Aorta (tissue), 5 donors: ENCODE measurements at places on chromosomes 1 and 21. TPM values are rescaled to one million over a fixed set of nuclear protein-coding genes. Genes with fewer than 3 reads are reported as not detected.

Gene ACTL8
- not detected for total RNA-seq

Gene ADAMTS5
- 20.4 TPM for total RNA-seq

Gene MAP1LC3C
- total RNA-seq = 0.39 TPM

Gene PADI2
- 1.8 TPM for total RNA-seq

Gene PLA2G2D
- total RNA-seq = not detected

DNA sequence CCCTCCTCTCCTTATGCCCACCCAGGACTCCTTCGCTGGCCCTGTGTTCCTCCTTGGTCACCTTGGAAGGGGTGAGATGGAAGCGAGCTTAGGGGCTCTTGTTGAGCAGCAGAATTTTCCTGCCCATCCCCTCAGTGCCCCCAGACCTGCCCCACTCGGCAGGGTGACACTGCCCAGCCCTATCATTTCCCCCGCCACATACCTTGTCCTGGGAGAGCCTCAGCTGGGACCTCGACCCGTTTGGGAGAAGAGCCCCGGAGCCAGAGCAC is 1.4 kb upstream of the FNDC5 start:
- no peak overlapping the region for H3K27ac ChIP-seq
- no peak for DNase-seq
- no peak overlapping the region for H3K4me3 ChIP-seq
- H3K27me3 ChIP-seq = no peaks in the 10 kb centered on the region
- H3K36me3 ChIP-seq = no peaks in the 10 kb centered on the region

DNA sequence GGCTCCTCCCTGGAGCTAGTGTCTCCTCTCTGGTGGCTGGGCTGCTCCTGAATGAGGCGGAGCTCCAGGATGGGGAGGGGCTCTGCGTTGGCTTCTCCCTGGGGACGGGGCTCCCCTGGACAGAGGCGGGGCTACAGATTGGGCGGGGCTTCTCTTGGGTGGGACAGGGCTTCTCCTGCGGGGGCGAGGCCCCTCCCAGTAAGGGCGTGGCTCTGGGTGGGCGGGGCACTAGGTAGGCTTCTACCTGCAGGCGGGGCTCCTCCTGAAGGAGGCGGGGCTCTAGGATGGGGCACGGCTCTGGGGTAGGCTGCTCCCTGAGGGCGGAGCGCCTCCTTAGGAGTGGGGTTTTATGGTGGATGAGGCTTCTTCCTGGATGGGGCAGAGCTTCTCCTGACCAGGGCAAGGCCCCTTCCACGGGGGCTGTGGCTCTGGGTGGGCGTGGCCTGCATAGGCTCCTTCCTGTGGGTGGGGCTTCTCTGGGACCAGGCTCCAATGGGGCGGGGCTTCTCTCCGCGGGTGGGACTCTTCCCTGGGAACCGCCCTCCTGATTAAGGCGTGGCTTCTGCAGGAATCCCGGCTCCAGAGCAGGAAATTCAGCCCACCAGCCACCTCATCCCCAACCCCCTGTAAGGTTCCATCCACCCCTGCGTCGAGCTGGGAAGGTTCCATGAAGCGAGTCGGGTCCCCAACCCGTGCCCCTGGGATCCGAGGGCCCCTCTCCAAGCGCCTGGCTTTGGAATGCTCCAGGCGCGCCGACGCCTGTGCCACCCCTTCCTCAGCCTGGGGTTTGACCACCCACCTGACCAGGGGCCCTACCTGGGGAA is 22.7 kb upstream of the ARF1 start:
- no peaks in the 10 kb centered on the region for H3K27me3 ChIP-seq
- no peaks in the 10 kb centered on the region for H3K4me1 ChIP-seq
- H3K36me3 ChIP-seq = no peaks in the 10 kb centered on the region
- H3K27ac ChIP-seq = no peak overlapping the region

DNA sequence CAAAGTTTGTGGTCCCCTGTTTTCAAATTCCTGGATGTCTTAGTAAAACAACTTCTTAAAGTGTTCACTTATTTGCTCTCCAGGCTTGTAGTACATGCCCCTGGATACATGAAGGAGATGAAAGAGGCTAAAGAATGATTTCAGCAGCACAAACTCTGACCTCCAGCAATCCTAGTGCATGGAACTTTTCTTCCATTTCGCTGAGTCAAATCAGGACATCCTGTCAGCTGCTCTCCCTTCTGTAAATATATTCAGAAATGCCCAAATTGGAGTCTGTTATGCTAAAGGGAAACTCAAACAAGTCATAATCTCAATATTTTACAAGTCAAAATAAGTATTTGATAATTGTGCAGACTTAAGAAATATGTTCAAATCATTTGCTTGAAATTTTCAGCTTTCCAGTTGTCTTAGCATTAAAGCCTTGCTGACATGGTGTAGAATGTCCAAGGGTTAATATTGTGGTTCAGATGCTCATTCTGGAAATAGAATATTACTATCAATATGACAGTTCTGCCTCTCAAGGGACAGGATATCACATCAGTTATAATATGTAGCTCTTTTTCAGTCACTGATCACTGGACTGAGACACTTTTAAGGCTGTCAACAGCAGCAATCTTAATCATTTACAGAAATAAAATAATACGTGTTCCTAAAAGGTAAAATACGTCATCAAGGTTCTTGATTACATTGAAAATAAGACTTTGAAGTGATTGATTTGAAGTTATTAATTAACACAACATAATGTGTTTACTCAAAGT is 1157.3 kb downstream of the PLA2G4A start:
- H3K27me3 ChIP-seq = no peaks in the 10 kb centered on the region
- no peak overlapping the region for H3K27ac ChIP-seq
- H3K4me1 ChIP-seq = no peaks in the 10 kb centered on the region
- H3K4me3 ChIP-seq = no peak overlapping the region
- no peak for DNase-seq

DNA sequence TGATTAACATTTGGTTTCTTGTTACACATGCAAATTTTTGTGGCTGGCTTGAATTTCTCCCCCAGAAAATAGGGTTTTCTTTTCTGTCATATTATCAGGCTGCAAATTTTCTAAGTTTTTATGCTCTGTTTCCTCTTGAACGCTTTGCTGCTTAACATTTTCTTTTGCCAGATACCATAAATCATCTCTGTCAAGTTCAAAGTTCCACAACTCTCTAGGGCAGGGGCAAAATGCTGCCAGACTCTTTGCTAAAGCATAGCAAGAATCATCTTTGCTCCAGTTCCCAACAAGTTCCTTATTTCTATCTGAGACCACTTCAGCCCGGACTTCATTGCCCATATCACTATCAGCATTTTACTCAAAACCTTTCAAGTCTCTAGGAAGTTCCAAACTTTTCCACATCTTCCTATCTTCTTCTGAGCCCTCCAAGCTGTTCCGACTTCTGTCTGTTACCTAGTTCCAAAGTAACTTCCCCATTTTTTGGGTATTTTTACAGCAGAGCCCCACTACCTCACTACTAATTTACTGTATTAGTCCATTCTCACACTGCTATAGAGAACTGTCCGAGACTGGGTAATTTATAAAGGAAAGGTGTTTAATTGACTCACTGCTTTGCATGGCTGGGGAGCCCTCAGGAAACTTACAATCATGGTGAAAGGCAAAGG is 486.9 kb upstream of the NCAM2 start:
- H3K27ac ChIP-seq = no peak overlapping the region
- H3K4me1 ChIP-seq = no peaks in the 10 kb centered on the region
- no peak for DNase-seq
- no peak overlapping the region for H3K4me3 ChIP-seq
- no peaks in the 10 kb centered on the region for H3K27me3 ChIP-seq

GRCh38 chr1:234114648-234115307 is 210.3 kb downstream of the SLC35F3 start:
- peaks cover 4% of the 10 kb centered on the region for H3K4me1 ChIP-seq
- DNase-seq = no peak
- no peak overlapping the region for H3K4me3 ChIP-seq
- H3K27ac ChIP-seq = no peak overlapping the region
- H3K36me3 ChIP-seq = no peaks in the 10 kb centered on the region

DNA sequence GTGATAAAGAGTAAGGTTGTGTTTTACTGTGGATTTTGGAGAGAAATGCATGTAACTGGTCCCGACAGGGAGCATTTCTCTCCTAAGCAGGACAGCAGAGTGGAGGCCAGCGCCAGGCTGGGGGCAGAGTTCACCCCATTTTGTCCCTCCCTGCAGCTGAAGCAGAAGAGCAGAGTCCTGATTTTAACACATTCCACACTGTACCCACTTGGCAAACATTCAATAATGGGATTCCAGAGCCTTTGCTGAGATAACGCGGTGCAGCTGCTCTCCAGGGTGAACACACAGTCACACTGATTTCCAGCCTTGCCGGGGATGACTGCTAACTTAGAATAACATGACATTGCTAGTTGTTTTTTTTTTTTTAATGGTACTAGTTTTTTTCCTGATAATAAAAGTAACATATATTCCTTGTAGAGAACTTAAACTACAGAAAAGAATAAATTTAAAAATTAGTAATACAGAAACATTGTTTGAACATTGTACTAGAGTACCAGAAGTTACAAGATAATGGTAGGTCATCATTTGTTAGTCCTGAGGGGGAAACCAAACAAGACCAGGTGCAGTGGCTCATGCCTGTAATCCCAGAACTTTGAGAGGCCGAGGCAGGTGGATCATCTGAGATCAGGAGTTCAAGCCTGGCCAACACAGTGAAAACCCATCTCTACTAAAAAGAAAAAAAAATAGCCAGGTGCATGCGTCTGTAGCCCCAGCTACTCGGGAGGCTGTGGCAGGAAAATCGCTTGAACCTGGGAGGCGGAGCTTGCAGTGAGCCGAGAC is 77.2 kb downstream of the SCCPDH start:
- no peaks in the 10 kb centered on the region for H3K4me1 ChIP-seq
- no peak overlapping the region for H3K4me3 ChIP-seq
- no peaks in the 10 kb centered on the region for H3K36me3 ChIP-seq
- no peak for DNase-seq
- H3K27ac ChIP-seq = no peak overlapping the region

DNA sequence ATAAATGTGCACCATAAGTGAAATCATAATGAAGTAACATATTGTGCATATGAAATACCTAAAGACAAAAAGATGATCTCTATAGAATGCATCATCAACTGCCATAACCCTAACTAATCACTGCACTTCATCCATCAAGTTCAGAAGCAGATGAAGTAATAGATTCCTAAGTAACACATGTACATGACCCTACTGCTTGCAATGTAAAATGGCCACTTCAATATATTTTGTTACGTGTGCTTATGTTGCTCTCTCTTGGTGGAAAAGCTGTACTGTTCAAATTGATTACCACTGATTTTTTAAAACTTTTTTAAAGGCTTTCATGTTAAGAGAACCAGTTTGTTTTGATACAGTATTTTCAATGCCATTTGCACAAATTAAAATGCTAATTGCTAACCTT is 141.8 kb downstream of the TTLL7 start:
- H3K27ac ChIP-seq = no peak overlapping the region
- DNase-seq = no peak
- H3K36me3 ChIP-seq = no peaks in the 10 kb centered on the region
- no peaks in the 10 kb centered on the region for H3K27me3 ChIP-seq
- H3K4me3 ChIP-seq = no peak overlapping the region
- no peaks in the 10 kb centered on the region for H3K4me1 ChIP-seq

DNA sequence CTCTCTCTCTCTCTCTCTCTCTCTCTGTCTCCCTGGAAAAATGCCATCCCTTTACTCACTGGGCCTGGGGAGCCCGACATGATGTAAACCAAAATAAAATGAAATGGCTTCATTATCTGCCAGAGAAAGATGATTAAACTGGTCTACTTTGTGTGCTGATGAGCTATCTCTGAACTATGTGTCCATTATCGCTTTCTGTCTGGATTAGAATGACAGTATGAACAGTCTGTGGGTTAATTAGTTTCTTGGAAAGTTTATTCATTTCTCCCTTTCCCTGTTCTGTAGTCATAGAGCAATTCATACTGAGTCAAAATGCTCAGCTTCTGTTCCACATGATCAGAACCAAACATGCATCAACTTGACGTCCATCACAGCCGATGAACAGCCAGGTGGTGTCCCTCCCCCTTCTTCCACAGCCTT is 72.4 kb upstream of the KCND3 start:
- H3K36me3 ChIP-seq = no peaks in the 10 kb centered on the region
- H3K27ac ChIP-seq = no peak overlapping the region
- no peak overlapping the region for H3K4me3 ChIP-seq

DNA sequence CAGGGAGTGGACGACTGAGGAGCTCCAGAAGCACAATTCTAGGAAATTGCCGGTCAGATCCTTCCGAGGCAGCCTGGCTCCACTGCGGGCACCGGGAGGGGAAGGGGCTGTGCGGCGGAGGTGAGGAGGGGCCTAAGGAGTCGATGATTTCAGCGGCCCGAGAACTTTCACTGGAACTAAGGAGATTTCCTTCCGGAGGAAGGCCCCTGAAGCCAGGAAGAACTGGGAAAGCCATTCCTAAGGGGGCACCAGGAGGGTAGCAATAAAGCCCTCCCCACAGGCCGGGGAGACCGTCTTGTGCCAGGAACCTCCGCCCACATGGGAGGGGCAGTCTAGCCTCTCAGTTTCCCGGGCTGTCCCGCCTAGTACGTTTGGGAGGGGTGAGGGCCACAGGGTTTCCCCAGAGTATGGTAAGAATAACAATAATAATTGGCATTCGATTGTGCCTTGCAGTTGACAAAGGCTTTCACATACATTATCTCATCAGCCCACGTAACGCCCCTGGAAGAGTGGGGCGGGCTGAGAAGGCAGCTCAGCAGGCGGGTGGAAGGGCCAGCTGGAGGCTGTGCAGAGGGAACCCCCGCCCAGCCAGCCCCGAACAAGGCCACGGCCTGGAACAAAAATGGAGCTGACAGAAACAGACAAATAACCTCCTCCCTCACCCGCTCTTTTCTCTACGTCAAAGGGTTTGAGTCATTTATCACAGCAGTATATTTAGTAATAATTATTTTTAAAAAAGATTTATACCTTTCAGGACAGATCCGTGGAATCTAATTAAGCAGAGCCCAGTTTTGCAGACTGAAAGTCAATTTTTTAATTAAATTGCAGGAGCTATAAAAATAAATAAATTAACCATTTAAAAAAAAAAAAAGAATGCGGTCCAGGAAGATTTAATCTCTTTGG is 19.8 kb downstream of the NPR1 start:
- no peaks in the 10 kb centered on the region for H3K27me3 ChIP-seq
- no peaks in the 10 kb centered on the region for H3K36me3 ChIP-seq

- no peak overlapping the region for H3K4me3 ChIP-seq
- H3K36me3 ChIP-seq = no peaks in the 10 kb centered on the region
- no peak for DNase-seq
- no peaks in the 10 kb centered on the region for H3K4me1 ChIP-seq
Measured at GRCh38 chr1:40606978-40607377, 58.5 kb downstream of the RIMS3 start.

DNA sequence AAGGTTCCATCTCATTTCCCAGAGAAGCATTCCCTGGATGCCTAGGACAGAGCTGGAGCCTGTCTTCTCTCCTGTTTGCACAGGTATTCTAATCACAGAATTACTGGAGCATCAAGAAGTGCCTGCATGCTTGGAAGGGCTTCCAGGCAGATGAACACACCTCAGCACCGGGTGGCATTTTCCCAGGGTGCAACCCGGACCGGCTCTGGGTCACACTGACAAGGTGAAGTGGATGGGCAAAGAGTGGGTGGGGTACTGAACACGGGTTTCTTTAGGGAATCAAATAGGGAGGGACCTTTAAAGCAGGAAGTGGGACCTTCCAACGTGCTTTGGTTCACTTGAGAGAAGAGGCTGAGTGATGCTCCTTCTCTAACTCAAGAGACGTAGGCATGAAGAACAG is 7.1 kb upstream of the PEF1 start:
- DNase-seq = peak; percentile 33
- no peak overlapping the region for H3K27ac ChIP-seq
- peaks cover 6% of the 10 kb centered on the region for H3K4me1 ChIP-seq
